H7 (cell line): ENCODE measurements at places on chromosomes 3 and 15.

- DNase-seq, result no peak
Measured at GRCh38 chr15:82966671-82967071, 14.2 kb upstream of the HOMER2 start.

GRCh38 chr15:84681831-84682230, 23.8 kb upstream of the NMB start:
- no peak for DNase-seq

DNA sequence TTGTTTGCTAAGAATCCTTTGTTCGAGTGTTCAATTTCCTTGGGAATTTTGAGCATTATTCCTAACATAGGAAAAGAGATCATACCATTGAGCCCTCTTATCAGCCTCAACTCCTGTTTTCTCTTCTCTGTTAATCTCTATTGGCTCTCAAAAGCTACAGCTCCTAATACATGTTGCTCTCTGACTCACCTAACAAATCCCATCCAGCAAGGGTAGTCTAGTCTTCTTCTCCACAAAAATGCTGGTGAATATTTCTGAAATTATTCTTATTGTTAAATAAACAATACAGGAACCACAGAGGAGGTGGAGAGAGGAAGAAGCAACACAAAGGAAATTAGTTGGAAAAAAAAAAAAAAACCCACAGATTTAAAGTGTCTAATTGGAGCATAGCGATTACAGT, 325.8 kb upstream of the NAALADL2 start:
- DNase-seq, result no peak

- no peak for DNase-seq
Measured at GRCh38 chr15:92074646-92075045, 221.1 kb downstream of the SLCO3A1 start.

- DNase-seq, result peak; percentile 4
Measured at GRCh38 chr15:96728591-96728990, 398.1 kb downstream of the NR2F2 start.
